ENCODE measurements at places on chromosomes 4 and X.
A peak's percentile ranks its signal among the peaks of the same experiment; 100 is the strongest.

GRCh38 chr4:153521999-153522801, 56.0 kb downstream of the TMEM131L start:
- peak; percentile 34 for DNase-seq

- DNase-seq = no peak
Observed at GRCh38 chrX:110409925-110410324, 51.3 kb downstream of the RTL9 start.

- DNase-seq = no peak
Observed at GRCh38 chr4:154616731-154617130, 4.3 kb upstream of the FGG start.

DNA sequence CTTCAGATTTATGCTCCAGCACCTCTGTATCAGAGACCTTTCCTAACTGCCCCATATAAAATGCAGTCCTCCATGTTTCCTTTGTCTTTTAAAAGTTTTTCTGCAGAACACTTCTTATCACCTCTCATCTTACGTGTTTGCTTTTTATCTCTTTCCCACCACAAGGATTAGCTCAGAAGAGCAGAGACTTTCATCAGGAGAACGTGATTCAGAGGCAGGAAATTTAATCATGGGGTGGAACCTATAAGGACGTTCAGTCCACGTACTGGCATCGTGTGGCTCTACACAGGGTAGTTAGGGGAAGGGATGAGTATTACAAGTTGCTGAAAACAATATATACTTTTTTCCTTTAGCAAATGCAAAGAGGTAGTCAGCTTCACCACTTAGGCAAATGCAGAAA, 98.7 kb downstream of the SORBS2 start:
- no peak for DNase-seq

- no peak for DNase-seq
Observed at GRCh38 chr4:156084373-156084772, 130.7 kb upstream of the CTSO start.

- DNase-seq = no peak
Observed at GRCh38 chr4:6179362-6179761, 21.0 kb downstream of the JAKMIP1 start.

- DNase-seq = no peak
Observed at GRCh38 chr4:155566354-155566753, 100.3 kb upstream of the GUCY1A1 start.

DNA sequence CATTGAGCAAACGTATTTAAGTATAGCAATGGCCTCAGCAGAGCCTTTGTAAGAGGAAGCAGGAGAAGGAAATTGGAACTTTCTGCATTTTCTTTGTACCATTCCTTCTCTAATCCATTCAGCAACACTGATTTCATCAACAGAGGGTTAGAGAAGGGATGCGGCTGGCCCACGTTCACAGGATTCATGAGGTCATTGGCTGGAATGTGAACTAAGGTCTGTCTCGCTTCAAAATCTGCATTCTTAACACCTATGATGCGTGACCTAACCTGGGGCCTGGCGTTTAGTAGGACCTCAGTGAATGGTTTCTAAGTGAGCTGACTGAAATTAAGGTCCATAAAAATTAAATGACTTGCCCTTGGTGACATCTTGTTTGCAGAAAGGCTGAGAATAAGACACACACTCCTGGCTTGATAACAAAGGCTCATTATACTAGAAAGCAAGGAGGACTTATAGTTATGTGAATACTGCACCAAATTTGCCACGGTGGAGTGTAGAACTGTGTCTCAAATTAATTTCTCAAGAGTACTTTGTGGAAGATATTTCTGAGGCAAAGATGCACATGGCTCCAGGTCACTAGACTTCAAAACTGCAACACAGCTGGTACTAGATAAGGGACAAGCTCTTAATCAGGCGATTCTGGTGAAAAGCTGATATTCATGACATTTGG, 25.4 kb downstream of the FGFBP1 start:
- no peak for DNase-seq

DNA sequence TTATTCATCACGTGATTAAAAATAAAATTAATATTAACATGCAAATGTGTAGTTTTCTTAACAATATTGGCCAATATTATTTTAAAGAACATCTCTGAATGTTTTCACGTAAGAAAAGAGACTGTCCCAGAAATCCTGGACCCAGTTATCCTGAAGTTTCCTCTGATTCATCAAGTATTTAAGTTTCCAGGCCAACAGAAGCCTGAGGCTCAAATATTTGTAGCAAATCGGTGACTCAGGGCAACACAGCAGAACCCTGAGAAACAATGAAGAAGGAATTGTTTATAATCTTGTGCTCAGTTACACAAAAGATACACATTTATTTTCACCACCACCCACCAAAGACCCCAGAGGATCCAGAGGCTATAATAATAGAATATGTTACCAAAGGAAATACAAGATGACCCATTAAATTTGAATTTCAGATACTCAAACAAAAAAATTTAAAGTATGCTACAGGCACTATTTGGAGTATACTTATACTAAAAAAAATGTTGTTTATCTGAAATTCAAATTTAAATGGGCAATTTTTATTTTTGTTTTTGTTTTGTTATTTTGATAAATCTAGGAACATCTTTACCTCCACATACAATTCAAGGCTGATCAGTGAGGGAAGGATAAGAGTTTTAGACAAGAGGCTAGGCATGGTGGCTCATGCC, 33.9 kb upstream of the SLC7A11 start:
- no peak for DNase-seq

DNA sequence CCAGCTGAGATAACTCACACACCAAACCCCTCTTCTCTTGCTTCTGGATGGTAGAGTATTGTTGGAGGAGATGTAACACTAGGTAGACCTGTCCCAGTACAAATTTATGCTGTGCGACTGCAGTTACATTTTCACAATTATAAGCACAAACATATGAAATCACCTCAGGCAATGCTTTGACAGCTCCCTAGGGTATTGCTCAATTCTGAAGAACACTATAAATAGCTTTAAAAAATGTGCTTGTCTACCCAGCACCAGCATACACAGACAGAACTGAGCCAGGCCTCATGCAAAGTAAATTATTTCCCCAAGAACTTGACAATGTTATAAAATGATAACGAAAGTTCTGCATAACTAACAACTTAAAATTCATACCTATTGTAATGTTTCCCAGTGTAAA, 1999.1 kb upstream of the ADGRL3 start:
- DNase-seq = no peak

DNA sequence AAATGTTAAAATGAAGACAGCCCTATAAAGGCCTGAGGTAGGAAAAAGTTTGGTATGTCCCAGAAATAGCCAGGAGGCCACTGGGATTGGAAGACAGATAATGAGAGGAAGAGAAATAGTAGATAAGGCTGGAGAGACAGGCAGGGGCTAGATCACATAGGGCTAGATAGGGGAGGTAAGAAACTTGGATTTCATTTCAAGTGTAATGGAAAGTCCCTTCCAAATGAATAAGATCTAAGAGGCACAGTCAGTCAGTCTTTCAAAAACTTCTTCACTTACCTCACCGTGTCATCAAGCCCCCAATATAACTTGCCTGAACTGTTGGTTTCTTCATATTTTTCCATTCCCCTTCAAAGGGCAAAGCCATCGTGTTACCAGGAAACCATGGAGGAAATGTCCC, 121.8 kb downstream of the SPCS3 start:
- no peak for DNase-seq

DNA sequence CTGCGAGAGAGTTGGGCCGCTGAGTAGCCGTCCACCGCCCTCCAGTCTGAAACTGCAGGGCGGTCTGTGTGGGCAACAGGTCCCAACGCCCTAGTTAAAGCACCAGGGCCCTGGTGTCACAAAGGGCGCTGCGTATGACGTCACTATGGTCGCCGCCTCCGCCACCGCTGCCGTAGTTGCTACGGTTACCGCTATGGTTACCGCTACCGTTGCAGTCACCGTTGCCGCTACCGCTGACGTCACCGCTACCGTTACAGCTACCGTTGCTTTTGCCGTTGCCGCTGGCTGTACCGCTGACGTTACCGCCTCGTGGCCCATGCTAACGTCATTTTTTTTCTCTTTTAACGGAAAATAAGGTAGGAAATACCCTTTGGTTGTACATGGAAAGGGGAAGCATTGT, at the start of gene PPP1R2C:
TSS of gene PPP1R2C (minus strand) at position 68 of the 400 bp plus-strand sequence. CDS start 84 bp downstream, outside the sequence.
- DNase-seq = no peak

GRCh38 chr4:23135792-23136645, 443.3 kb downstream of the GBA3 start:
- no peak for DNase-seq

DNA sequence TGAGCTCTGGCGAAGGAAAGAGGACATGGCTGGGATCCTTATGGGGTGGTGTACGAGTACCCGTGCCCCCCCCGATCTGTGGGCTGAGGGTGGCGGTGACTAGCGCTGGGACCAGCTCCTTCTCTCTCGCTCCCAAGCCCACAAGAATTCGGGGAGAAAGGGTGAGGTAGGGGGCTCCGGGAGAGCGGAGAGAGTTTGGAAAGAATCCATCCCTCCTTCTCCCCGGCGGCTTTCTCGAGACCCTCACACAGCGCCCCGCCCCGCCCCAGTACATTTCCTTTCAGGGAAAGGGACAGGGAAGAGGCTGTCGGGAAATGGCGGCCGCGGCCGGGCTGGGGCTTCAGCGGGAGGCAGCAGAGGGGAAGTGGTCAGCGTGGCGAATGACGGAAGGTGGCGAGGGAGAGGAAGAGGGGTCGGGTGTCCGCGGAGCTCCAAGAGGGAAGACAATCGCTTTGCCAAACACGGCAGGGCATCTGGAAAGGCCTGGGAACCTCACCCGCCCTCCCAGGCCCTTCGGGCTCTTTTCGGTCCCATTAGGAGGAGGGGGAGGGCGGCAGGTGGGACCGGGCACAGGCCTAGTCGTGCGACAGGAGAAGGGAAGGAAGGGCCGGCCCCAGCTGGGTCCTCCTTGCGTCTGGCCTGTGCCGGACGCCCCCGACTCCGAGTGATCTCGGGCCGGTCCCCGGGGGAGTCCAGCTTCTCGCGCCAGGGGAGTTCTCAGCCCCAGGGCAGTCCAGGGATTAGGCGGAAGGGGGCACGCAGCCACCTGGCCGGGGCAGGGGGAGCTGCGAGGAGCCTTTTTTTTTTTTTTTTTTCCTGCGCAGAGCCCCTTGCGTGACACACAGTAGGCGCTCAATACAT, 10.2 kb downstream of the HNRNPH2 start:
- DNase-seq = no peak

- no peak for DNase-seq
Observed at GRCh38 chr4:86558797-86559196, 35.3 kb upstream of the PTPN13 start.

DNA sequence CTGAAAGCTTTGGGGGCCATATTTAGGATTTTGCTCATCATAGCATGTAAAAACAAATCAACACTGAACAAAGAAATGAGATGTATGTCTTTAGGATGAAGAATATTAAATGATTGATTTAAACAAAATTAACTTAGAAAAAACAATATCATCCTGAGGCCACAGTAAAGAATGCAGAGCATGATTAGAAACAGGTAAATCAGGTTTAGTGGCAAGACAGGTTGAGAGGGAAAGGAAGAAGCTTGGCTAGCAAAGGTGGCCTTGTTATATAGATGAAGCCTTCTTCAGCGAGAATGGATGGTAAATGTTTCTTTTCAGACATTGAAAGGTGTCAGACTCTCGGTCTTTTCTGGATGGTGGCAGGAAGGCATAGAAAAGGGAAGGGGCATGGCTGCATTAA, 11.9 kb upstream of the MAGEB16 start:
- DNase-seq = no peak

GRCh38 chr4:156437666-156438065, 484.0 kb upstream of the CTSO start:
- DNase-seq = no peak

DNA sequence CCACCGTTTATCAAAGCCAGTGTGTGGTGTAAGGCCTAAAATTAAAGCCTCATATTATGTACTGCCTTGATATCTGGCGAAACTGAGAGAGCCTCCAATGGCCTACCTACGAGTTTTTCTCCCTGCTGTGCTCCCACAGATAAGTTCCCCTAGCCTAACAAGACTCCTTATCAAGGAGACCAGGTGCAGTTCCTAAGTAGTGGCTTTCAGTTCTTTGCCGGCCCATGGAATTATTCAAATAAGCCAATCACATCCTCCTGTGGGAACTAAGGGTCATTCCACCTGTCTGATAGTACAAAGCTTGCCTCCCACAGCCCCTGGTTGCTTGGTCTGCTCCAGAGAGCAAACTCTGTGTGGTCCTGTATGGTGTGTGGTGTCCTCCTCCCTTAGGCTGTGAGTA, 99.8 kb upstream of the TEX13C start:
- DNase-seq = no peak

GRCh38 chr4:67897686-67898085, 13.9 kb upstream of the TMPRSS11D start:
- DNase-seq = no peak

- DNase-seq = no peak
Observed at GRCh38 chr4:15935504-15936402, 2.8 kb downstream of the FGFBP1 start.

DNA sequence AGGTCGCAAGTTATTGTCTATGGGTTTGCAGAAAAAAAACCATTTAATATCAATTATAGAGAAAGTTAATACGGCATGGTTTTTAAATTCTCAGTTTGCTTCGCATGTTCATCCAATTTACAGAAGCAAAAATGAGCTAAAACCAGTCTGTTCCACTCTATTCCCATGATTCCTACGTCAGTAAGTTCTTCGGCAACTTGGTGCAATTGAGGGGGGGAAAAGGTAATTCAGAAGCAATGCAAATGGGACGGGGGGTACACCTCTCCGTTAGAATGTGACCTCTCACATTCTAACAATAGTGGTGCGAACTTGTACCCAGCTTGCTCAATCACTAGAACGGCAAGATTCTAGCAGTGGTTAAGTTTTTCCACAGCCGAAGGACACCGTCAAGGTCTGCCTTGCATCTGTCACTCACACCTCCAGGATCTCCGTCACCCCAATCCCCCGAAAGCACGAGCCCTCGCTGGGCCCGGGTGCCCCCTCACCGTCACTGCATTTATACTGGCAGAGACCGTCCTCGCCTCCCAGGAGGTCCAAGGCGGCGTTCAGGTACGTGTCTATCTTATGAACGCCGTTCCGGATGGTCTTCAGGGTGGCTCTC, 653 bp downstream of the PLA2G12A start:
- DNase-seq = peak; percentile 7

GRCh38 chr4:84482564-84483563, 16.2 kb downstream of the NKX6-1 start:
- no peak for DNase-seq

- no peak for DNase-seq
Observed at GRCh38 chr4:75370576-75370975, 143.6 kb downstream of the RCHY1 start.

DNA sequence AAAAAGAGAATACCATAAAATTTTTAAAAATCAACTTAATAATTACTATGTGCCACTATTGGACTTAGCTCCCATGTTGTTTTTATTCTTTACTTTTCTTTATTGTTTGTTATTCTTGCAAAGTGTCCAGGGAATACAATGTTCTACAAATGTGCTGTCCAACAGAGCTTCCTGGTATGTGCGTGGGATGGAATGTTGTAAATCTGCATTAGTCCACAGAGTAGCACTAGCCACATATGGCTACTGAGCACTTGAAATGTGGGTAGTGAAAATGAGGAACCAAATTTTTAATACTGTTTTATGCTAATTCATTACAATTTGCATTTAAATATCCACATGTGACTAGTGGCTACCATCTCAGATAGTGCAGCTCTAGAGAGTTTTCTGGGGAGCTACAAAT, 14.3 kb upstream of the CORIN start:
- DNase-seq = no peak

- no peak for DNase-seq
Observed at GRCh38 chrX:15702488-15703371, 35.3 kb upstream of the CA5B start.

- no peak for DNase-seq
Observed at GRCh38 chr4:8765084-8765483, 106.6 kb downstream of the HMX1 start.

- no peak for DNase-seq
Observed at GRCh38 chr4:155690044-155690837, 23.6 kb downstream of the GUCY1A1 start.

GRCh38 chr4:112156553-112156952, 11.3 kb downstream of the FAM241A start:
- no peak for DNase-seq
